Upper lobe of right lung (tissue), 1 donor: ENCODE measurements at places on chromosomes 3 and 15. TPM values are rescaled to one million over a fixed set of nuclear protein-coding genes. Genes with fewer than 3 reads are reported as not detected.
A peak's percentile ranks its signal among the peaks of the same experiment; 100 is the strongest.

- peak; percentile 91 for DNase-seq
These were observed 6.2 kb upstream of the TLR9 start for GRCh38 chr3:52231502-52232278.

DNA sequence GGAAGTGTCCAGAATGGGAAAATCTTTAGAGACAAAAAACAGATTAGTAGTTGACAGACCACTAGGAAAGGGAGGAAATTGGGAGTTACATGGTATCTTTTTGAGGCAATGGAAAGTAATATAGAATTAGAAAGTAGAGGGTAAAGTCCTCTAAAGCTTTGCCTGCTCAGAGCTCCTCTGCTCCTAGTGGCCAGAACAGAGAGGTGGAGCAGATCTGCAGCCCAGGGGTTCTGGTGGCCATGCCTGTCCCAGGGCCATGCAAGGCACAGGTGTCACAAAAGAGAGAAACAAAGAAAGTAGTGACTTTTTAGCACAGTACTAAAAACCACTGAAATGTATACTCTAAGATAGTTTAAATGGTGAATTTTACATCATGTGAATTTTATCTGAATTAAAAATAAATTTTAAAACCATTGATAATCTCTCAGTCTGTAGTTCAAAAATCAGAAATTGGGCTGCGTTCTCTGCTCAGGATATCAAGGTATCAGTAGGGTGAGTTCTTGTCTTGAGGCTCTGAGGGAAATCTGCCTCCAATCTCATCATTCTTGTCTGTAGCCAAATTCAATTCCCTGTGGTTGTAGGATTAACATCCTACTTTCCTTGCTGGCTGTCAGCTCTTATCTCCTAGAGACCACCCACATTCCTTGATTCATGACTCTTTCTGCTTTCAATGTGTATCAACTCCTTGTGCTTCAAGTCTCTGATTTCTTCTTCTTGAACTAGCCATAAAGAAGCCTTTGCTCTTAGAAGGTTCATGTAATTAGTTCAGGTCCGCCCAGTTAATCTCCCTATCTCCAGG is 23.6 kb downstream of the PYGO1 start:
- no peak for DNase-seq

DNA sequence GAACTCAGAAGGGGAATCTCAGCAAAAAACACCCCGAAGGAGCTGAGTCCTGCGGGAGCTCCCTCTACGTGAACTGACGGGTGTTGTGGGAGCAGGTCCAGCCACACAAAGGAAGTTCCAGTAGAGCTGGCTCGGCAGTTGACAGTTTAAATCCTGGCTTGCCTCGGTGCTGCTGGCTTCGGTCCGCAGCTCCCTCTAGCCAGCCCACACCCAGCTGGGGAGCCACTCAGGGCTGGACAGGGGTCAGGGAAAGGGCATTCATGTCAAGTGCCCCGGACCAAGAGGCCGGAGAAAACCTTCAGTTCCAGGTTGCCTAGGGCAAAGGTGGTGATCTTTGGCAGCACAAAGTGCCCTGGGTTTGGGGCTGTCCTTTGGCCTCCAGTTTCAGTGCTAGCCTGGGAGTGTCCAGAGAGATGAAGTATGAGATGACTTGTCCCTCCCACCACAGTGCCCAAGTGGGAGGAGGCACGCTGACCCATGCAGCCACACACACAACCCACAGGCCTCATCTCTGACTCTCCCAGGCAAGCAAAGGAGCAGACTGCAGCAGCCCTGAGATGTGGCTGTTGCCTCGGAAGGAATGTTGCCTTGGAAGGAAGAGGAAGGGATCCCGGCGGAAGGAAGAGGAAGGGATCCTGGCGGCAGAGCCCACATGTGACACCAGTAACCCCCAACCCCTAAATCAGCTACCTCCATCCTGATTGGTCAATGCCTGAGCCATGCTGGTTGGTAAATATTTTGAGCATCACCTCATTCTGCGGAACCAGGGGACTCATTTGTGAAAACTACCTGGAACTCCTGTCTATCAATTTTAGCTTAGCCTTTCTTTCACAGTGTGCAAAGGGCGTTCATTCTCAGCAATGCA is 13.9 kb upstream of the ANPEP start:
- DNase-seq, result peak; percentile 75

GRCh38 chr3:117246771-117247555 is 537.4 kb downstream of the TUSC7 start:
- no peak for DNase-seq

DNA sequence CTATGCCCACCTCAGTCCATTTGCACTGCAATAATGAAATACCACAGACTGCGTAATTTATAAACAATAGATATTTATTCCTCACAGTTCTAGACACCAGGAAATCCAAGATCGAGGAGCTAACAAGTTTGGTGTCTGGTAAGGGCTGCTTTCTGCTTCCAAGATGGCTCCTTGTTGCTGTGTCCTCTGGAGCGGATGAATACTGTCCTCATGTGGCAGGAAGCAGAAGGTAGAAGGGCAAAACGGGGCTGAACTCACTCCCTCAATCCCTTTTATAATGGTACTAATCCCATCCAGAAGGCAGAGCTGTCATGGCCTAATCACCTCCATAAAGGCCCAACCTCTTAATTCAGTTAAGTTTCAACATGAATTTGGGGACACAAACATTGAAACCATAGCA is 75.3 kb downstream of the P2RY1 start:
- DNase-seq, result no peak

- no peak for DNase-seq
These were observed 248.9 kb downstream of the SLCO3A1 start for GRCh38 chr15:92102395-92102755.

DNA sequence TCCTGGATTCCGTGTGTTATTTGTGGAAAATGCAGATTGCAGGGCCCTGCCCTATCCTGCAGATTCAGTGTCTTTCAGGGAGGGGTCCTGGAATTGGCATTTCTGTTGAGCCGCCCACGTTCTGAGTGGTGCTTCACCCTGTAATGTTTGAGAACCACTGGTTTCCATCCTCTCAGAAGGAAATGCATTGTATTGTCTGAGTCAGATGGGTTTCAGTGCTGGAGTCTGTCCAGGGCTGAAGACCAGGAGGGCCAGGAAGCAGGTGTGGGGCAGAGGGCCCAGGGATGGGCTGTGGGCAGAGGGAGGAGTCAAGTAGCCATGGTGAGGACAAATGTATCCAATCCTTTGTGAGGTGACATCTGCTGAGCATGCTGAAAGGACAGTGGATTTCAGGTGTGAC is 123.8 kb downstream of the SV2B start:
- DNase-seq, result no peak

DNA sequence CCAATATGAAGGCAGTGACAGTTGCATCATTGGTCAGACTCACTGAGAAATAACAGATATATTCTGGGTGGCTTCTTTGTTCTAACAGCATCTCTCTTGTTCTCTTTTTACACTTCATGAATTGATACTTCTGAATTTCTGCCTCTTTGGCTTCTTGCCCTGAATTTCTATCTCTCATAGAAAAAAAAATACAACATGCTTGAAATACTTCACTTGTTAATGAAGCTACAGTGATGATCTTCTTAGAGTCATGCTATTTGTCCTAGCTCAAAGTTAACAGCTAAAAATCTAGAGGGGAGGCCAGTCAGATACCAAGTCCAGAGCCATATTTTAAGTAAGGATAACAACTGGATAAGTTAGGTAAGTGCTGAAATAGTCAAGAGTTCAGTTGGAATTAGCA is 597.2 kb upstream of the AGTR1 start:
- no peak for DNase-seq

DNA sequence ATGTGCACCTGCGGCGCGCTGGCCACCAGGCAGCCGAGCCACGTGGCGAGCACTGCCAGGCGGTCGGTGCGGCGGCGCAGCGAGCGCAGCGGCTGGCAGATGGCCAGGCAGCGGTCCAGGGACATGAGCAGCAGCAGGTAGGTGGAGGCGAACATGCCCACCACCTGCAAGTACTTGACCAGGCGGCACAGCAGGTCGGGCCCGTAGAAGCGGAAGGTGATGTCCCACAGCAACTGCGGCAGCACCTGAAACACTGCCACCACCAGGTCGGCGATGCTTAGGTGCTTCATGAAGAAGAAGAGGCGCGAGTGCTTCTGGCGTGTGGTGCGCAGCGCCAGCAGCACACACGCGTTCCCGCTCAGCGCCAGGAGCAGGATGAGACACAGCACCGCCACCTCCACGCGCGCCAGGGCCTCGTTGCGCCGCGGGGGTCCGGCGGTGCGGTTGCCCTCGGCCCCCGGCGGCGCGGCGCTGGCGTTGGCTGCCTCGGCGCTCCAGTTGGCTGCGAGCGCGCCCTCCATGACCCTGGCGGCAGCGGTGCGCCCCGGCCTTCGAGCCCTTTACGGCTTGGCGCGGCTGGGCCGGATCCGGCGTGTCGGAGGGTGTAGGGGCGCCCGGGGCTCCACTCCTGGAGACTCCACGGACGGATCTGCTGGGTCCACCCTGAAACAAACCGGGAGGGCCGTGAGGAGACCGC is 1.6 kb downstream of the OXTR start:
- DNase-seq, result no peak

DNA sequence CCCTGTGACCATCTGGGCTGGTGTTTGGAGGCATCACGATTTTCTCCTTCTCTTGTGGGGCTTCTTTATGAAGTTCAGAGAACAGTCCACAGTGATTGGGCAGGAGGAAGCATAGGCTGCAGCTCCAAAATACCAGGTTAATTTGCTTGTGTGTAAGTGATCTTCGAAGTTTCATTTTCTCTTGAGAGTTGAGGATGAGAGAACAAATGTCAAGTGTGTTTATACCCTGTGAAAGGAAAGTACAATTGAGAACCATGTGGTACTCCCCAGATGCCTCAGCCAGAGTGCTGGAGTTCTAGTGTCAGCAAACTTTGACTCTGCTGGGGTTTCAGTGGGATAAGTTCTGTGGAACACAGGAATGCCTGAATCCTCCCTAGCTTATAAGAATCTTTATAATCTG is 357.1 kb upstream of the CFAP20DC start:
- no peak for DNase-seq

GRCh38 chr15:81293728-81294515 is 30.0 kb downstream of the STARD5 start:
- no peak for DNase-seq

DNA sequence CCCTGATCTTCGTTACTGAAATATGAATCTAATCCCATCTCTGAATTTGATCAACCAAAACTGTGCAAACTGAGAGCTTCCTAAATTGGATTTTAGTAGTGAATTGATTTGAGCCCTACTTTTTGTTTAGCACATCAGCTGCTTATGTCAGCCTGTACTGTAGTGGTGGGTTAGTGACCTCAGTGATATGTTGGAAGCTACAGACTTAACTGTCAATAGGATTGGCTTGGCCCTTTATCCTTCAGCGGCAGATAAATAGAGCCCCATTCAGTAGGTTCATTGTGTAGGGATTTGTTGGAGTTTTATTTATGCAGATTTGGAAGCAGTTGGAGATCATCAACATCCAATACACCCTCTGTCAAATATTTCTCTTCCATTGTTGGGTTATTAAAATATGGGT is 409.7 kb downstream of the SOX2 start:
- no peak for DNase-seq

DNA sequence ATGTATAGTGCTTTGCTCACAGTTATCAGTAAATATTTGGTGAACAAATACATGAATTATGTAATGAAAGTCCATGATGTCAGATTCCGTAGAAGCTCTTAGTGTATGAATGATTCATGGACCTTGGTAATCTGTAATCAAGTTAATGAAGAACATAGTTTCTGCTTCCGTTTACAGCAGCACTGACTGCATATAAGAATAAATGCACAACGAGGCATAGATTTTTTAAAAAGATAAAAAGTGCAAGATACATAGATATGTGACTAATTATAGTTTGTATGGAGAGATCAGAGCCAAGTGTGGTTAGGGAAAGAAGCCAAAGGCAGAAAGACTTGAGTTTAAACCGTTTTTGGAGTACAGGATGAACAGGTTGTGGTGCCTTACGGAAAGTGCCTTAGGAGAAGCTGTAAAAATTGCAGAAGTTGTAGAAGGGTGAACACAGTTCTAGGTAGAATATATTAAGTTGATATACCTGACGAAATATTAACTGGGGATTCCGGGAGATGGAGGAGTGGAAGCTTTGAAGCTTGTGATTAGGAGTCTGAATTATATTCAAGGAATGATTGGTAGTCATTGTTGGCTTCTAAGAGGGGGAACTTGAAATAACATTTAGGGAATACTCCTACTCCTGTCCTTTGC is 293.1 kb downstream of the NLGN1 start:
- DNase-seq, result no peak

- DNase-seq, result no peak
These were observed 30.1 kb downstream of the PLOD2 start for GRCh38 chr3:146130881-146131371.

DNA sequence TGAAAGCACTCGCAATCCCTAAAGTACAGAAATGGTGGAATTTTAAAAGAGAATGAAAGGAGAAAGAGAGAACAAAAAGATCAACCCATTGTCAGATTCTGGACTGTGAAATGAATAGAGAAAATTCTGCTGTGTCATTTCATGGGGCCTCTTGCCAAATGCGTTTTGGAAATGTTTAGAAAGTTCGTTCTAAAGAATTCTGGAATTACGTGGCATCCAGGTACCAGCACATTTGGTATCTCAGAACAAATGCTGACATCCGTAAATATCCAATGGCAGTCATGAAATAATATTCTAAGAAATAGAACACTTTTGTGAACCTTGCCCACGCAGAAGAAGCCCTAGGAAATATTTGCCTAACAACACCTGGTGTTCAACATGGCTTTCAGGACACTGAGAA is 219.2 kb downstream of the P3H2 start:
- DNase-seq, result no peak

DNA sequence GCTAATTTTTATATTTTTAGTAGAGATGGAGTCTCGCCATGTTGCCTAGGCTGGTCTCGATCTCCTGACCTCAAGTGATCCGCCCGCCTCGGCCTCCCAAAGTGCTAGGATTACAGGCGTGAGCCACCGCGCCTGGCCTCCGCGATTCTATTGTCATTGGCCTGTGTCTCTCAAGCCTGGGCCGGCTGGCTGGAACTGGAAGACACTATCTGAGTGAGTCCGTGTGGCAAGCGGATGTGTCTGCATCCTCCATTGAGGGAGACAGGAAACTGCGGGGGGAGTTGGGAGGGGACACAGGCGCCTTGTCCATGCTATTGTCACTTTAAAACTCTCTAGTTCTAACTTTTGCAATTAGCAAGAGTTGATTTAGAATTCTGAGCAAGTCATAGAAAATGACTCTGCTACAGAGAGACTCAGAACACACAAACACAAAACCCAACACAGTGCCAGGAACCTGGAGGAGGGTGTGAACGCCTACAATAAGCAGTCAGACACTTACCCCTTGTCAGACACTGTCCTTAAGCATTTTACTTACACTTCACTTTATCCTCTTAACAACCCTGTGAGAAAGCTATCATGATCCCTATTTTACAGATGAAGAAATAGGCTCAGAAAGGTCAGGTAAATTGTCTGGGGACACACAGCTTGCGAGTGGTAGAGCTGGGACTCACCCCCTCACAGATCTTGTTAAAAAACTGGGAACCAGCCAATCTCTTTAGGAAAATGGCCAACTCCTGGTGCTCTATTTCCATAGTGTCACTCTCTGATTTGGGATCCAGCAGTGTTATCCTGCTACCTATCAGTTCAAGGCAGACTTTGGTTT is 38.7 kb downstream of the ANP32A start:
- DNase-seq, result no peak

GRCh38 chr3:72571638-72572114 is 276.6 kb downstream of the SHQ1 start:
- DNase-seq, result no peak

GRCh38 chr3:114697401-114697800 is 403.6 kb downstream of the TIGIT start:
- no peak for DNase-seq

- DNase-seq, result peak; percentile 44
These were observed 28.4 kb downstream of the PXYLP1 start for GRCh38 chr3:141259821-141260629.

Gene FBXW12
- not detected for total RNA-seq

Gene GOLGA6A
- not detected for total RNA-seq

Gene GASK1A
- 3.9 TPM for total RNA-seq

Gene ADCY5
- 4.0 TPM for total RNA-seq

Gene ANAPC13
- total RNA-seq, result 58.1 TPM

Gene RPP25
- total RNA-seq, result 20.2 TPM
